ENCODE measurements at places on chromosomes 4 and X. TPM values are rescaled to one million over a fixed set of nuclear protein-coding genes. Genes with fewer than 3 reads are reported as not detected.

Gene NXF2B
- total RNA-seq = not detected

Gene GYG2
- total RNA-seq = not detected

Gene REPS2
- 9.2 TPM for total RNA-seq

Gene IL2RG
- 0.08 TPM for total RNA-seq

Gene IQCM
- not detected for total RNA-seq

Gene GAGE2A
- total RNA-seq = not detected

Gene RBMXL3
- total RNA-seq = not detected

Gene PASD1
- not detected for total RNA-seq

Gene GRIA2
- total RNA-seq = not detected
